M059J (cell line): ENCODE measurements at places on chromosomes 13 and 19. TPM values are rescaled to one million over a fixed set of nuclear protein-coding genes. Genes with fewer than 3 reads are reported as not detected.

DNA sequence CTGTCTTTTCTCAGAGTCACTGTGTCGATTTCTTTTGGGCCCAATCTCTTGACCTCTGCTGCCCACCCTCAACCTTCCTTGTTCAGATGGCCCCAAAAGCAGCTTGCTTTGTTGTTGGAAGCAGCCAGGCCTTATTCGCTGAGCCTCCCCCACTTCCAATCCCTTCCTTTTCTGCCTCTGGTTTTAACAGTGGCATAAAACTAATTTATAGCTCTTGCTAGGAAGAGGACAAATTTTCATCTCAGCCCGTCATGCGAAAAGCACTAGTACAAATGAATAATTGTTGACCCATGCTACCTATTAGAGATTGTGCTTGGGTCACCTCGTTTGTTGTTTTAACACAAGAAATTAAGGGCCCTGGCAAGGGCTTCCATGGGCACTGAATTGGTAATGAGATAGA, 51.1 kb downstream of the SIAH3 start:
- DNase-seq = no peak

GRCh38 chr13:91017669-91018053, 329.8 kb upstream of the MIR17HG start:
- peak; percentile 27 for DNase-seq

Gene LIM2
- not detected in 2 replicates for total RNA-seq

DNA sequence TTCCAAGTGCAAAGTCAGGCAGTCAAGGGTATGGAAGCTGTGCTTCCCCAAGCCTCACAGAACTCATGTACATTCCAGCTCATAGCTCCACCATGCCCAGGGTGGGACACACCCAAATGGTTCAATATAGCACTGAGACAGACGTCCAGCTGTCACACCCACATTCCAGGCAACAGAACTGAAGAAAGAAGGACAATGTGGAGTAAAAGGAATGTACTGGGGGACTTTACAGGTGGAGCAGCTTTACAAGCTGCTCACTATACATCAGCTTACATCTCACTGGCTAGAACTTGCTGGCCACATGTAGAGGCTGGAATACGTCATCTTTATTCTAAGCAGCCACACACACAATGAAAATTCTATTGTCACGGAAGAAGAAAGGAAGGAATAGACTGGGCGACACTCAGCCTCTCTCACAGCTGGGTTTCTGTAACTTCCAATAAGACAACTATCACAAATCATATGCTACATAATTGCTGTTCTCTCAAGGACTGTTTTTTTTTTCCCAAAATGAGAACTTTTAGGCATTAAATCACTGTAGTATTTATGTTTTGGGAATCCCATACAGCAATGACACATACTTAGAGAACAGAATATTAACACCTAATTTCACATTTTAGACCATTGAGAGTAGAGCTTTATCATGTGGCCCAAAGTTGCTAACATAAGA, 86.1 kb downstream of the KLF12 start:
- DNase-seq = no peak

Gene IZUMO4
- total RNA-seq = 0.15 TPM in 1 of 2 replicates, not detected in the other

GRCh38 chr19:58572818-58573657, at the start of gene MZF1:
Gene MZF1 (minus strand): TSS chr19:58573335. CDS start chr19:58571389, 1,946 bp downstream.
- DNase-seq = peak; percentile 100

DNA sequence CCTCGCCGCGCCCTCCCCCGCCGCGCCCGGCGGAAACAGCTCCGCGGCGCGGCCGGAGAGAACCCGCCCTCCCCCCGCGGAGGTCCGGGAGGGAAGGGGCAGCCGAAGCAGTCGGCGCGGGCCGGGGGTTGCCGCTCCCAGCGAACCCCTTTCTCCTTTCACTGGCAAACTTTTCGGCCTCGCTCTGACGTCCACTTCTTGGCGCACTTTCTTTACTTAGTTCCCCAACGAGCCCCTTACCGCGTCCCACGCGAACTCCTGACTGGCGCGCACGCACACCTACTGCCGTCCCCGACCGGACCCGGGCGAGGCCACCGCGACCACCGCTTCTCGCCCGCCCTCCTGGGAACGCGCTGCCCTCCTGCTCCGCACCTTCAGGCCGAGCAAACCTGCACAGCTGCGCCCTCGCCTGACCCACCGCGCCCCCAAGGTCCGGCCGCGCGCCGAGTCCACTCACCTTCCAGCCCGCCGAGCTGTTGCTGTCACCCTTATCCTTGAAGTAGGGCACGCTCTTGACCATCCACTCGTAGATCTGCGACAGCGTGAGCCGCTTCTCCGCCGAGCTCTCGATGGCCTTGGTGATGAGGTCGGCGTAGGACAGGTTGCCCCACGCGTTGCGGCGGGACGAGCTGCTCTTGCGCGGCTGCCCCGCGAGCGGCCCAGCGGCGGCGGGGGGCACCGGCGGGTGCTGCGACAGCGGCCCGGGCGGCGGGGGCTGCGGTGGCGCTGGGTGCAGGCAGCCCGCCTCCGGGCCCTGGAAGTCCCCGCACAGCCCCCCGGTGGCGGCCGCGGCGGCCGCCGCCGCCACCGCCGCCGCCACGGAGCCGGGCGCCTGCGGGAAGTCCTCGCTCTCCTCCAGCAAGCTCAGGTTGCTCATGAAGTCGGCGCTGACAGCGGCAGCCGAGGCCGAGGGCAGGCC, 1.1 kb downstream of the FOXO1 start:
- DNase-seq = peak; percentile 38

Gene PTH2
- not detected in 2 replicates for total RNA-seq

- no peak for DNase-seq
These were observed 52.5 kb downstream of the ZAR1L start for GRCh38 chr13:32262619-32263018.

GRCh38 chr13:22648320-22648801, 532.4 kb upstream of the SGCG start:
- DNase-seq = no peak

Gene ZNF700
- 7.7 and 16.4 TPM in 2 replicates for total RNA-seq

DNA sequence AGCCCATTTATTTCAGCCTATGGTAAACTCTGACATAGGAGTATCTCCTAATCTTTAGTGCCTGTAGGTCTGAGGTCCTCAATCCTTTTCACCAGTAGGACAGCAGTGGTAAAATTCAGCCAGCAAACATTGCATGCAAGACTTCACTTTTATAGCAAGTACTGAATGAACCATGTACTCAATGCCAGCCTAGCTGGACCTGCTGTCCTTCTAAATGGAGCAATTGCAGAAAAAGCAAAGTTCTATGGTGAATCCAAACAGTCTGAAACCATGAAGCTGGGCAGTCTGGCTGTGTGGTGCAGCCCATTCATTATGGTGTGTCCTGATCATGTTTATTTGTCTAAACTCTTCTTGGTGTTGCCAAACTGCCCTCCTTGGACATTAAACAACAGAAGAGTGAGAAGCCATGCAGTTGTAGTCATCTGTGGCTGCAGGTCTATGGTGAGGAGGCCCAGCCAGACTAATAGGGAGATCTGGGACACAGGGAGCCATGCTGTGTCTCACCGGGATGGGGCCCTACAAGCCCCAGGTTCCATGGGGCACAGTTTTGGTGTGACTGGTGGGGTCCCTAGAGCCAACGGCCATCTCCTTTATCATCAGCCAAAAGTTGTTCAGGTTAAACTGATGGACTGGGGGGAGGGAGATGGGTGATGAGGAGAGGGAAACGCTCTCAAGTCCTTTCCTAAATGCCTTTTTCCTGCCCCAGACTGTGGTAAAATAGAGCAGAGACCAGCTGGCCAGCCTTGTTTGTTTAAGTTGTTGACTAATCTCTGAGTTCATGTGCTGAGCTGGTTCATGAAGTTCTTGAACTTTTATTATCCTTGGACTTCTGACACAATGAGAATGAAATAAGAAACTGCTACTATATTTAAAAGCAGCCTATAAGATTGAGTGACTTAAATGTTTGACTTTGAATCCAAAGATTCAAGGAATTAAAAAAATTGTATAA, 20.6 kb upstream of the TNFSF11 start:
- DNase-seq = peak; percentile 36

Gene A1BG
- 67.3 and 68.9 TPM in 2 replicates for total RNA-seq

DNA sequence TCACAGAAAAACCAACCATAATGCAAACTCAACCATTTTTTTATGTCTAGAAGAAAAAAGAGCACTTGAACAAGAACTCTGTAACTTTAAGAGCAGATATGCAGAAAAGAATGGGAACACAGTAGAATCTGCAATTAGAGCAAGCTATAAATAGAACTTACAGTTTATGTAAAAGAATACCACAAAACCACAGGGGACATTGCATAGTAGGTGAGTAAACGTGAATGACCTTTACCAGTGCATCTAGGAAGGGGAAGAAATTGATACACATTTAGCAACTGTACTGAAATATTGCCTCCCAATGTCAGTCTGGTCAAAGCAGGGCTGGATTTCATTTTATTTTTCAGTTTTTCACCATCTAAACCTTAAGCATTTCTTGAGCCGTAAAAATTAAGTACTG, 242.2 kb upstream of the EDNRB start:
- peak; percentile 75 for DNase-seq

Gene PSG3
- 0.64 and 0.84 TPM in 2 replicates for total RNA-seq

GRCh38 chr13:28819735-28820098, 422 bp upstream of the MTUS2 start:
- no peak for DNase-seq

GRCh38 chr13:93309886-93310523, 83.4 kb downstream of the GPC6 start:
- peak; percentile 39 for DNase-seq

DNA sequence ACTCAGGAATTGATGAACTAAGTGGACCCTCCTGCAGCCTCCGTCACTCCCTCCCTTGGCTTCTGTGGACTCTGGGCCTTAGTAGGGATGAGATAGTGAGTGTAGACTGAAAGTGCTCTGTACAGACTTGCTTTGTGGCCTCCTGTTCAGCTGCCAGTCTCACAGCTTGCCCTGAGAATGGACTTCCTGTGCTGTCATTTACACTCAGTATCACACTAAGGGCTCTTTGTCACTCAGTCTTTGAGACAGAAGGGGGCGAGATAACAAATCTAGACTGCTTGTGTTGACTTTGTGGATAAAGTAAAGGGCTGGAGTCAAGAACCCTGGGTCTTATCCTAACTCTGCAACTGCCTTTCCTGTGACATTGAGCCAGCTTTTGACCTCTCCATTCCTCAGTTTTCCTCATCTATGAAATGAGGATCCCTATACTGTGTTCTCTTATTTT, 21.0 kb upstream of the SPRY2 start:
- no peak for DNase-seq

DNA sequence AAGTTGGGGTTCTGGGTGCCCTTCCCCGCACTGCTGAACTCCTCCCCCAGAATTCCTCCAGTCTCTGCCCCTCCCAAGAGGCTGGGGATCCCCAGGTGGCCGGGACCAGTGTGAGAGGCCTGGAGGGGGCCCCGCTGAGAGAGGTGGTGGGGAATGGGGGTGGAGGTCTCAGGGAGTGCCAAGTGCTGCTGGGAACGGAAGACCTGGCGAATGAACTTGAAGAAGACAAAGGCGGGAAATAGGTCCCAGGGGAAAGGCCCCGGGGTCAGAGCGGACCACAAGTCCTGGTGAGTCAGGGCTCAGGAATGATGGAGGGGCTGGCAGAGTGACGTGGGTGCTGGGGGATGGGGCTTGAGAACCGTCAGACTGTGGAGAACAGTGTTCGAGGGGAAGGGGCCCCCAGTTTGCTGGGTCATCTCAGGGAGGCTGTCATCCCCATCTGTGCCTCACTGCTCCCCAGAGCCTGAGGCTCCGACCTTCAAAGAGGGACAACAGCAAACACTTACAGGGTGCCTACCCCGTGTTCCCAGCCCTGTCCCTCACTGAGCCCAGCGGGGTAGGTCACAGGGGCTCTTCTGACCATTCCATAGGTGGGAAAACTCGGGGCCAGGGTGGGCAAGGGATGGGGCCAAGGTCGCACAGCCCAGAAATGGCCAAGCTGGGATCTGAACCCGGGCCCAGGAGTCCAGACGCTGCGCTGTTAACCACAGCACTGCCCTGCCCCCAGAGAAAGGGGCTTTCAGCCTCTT, 16.0 kb upstream of the SEMA6B start:
- peak; percentile 94 for DNase-seq

- no peak for DNase-seq
These were observed 64.8 kb downstream of the SOX1 start for GRCh38 chr13:112131713-112132113.

Gene UBL5
- 601 and 1,151 TPM in 2 replicates for total RNA-seq

Gene KPNA3
- total RNA-seq = 23.0 and 32.2 TPM in 2 replicates

DNA sequence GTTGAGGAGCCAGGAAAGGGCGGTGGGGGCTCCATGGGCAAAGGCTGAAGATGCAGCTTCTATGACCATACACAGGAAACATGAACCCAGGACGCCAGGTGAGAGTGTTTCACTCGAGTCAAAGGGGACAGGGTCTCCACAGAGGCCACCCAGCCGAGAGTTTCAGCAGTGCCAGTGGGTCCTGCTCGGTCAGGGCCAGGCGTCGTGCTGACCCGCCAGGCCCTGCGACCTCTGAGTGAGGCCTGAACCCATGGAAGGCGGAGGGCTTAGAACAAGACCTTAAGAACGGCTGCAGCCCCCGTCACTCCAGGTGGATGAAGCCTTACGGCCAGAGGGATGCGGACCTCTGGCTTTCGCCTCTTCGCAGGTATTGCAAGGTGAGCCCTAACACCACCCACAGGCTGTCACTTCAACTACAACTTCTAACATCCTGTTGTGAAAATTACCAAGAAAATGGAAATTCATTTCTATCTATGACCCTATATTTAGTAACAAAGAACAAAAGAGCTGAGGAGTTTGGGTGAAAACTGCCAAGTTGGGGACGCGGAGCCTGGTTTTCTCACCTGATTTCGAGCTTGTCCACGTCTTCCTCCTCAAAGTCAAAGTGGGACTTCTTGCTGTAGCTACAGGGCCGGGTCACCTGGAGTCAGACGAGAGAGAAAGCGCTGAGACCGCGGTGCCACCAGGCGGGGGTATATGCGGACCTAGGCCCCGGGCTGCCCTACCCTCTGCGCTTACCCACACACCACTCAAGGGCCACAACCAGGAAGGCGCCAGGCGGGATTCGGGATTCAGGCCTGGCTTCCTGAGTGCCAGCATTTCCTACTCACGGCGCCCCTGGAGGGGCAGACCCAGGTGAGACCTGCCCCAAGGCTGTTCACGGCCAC, 50.1 kb upstream of the C13orf46 start:
- no peak for DNase-seq

GRCh38 chr13:98632961-98633360, 56.1 kb upstream of the STK24 start:
- DNase-seq = no peak

GRCh38 chr19:15213715-15214381, 13.1 kb upstream of the NOTCH3 start:
- DNase-seq = no peak

GRCh38 chr19:48415395-48415794, 21.9 kb downstream of the GRIN2D start:
- peak; percentile 48 for DNase-seq

DNA sequence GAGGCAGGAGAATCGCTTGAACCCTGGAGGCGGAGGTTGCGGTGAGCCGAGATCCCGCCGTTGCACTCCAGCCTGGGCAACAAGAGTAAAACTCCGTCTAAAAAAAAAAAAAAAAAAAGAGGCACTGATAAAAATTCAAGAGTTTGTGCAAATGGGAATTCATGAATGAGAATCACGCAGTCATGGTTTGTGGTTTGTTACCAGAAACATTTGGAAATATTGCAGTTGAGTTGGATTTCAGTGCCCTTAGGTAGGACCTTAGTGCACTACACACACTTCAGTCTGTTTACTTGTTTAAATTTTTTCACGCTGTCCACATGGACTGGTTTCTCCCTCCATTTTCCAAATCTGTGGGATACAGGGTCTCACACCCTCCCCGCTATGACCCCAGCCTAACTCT, 28.4 kb downstream of the ZNF844 start:
- DNase-seq = peak; percentile 31
